ENCODE measurements at places on chromosomes 7 and 10. TPM values are rescaled to one million over a fixed set of nuclear protein-coding genes. Genes with fewer than 3 reads are reported as not detected.

CADPS2 gene
- total RNA-seq, result 6.3 TPM

BLOC1S2 gene
- 27.8 TPM for total RNA-seq

ALOX5 gene
- total RNA-seq, result 4.9 TPM

SMO gene
- 4.7 TPM for total RNA-seq

EBLN1 gene
- not detected for total RNA-seq

LZTS2 gene
- 47.2 TPM for total RNA-seq

ZNF786 gene
- total RNA-seq, result 3.0 TPM

PNLIPRP2 gene
- not detected for total RNA-seq

GRCh38 chr10:12902135-12902572 is 99.4 kb downstream of the CCDC3 start:
- DNase-seq, result no peak

DNA sequence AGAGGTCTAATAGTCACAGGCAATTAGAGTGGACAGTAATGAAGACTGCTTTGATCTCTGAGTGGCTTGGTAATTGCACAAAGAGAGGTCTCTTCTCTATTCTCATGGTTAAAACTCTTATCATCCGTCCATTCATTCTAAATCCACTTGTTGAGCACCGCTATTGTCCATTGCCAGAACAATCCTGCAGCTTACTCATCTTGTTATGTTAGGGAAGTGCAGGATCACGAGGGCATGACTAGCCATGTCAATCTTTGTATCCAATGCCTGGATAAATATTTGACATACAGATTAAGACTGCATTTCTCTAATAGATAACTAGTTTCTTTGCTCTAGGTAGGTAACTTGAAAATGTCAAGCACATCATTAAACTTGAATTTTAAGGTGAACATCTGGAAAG is 14.9 kb downstream of the SFTPD start:
- no peak for DNase-seq

DNA sequence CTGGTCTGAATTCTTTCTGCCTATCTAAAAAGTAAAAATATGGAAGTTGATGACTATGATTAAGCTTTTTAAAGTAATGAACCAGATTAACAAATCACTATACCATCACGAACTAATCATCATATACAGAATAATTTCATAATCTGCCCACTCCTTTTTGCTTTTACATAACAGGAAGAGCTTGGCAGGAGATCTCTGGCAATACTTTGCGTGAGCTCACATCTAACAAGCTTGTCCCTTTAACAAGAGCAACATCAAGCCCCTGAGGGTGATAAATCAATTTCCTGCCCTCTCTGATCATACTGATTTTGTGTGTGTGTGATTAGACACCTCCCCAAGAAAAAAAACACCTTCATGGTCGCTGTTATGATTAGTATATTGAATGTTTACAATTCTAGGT is 143.5 kb upstream of the ASAH2 start:
- no peak for DNase-seq

GRCh38 chr10:63522277-63522687 is 1.1 kb downstream of the REEP3 start:
- no peak for DNase-seq

DNA sequence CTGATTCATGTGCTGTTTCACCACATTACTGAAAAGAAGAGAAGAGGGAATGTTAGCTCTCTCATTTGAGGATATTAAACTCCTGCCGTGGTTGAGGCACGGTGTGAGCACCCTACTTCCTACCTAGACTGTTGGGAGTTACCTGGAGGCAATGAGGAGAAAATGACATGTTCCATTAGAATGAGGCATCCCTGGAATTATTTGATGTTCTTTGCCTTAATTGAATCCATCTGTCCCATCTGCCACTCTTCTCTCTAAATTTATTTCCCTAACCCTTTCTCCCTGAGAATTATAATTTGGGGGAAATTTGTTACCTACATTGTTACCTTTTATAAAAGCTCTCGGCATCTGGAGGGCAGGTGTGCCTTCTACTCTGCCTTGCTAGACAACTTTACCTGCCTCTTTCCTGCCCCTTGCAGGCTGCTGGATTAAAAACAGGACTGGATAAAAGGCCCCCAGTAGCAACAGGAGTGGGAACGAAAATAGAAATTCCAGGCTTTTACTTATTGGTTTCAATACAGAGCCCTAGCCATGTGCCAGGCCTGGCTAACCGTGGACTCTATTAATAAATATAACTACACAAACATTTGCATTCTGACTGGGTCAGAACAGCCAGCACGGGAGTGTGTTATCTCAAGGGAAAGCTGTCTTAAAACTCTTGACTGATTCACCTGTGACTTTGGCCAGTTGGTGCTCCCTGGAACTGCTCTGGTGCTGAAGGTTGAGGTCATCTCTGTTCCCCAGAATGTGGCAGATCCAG is 4.4 kb upstream of the ATXN7L1 start:
- no peak for DNase-seq

GRCh38 chr10:2214805-2215204 is 477.5 kb upstream of the ADARB2 start:
- no peak for DNase-seq

- no peak for DNase-seq
These were observed 19.7 kb downstream of the CALML5 start for GRCh38 chr10:5479481-5480161.

- DNase-seq, result peak; percentile 72
These were observed 302.2 kb downstream of the PTPRN2 start for GRCh38 chr7:158285383-158285770.

- DNase-seq, result no peak
These were observed 1066.0 kb upstream of the CELF2 start for GRCh38 chr10:9951481-9952257.

GRCh38 chr10:101367569-101368453 is 13.8 kb downstream of the BTRC start:
- DNase-seq, result no peak

DNA sequence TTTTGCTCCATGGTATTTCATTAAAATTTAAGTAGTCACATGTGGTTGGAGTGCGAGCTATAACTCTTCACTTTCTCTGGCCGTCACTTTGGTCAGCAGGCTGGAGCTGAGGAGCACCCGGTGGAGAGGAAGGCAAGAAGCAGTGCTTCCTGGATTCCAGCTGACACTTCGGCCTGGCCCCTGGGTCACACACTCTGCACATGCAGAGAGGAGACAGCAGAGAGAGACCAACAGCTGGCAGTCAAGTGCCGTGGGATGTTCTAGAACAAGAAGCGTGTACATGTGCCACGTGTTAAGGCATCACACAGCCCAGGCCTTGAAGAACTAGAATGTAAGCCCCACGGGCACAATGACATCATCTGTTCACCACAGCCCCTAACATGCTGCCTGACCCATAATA is 30.1 kb downstream of the PSAP start:
- DNase-seq, result no peak

GRCh38 chr7:139838876-139839275 is 9.8 kb downstream of the TBXAS1 start:
- no peak for DNase-seq

- DNase-seq, result no peak
These were observed 29.3 kb upstream of the CCL24 start for GRCh38 chr7:75842836-75843446.

DNA sequence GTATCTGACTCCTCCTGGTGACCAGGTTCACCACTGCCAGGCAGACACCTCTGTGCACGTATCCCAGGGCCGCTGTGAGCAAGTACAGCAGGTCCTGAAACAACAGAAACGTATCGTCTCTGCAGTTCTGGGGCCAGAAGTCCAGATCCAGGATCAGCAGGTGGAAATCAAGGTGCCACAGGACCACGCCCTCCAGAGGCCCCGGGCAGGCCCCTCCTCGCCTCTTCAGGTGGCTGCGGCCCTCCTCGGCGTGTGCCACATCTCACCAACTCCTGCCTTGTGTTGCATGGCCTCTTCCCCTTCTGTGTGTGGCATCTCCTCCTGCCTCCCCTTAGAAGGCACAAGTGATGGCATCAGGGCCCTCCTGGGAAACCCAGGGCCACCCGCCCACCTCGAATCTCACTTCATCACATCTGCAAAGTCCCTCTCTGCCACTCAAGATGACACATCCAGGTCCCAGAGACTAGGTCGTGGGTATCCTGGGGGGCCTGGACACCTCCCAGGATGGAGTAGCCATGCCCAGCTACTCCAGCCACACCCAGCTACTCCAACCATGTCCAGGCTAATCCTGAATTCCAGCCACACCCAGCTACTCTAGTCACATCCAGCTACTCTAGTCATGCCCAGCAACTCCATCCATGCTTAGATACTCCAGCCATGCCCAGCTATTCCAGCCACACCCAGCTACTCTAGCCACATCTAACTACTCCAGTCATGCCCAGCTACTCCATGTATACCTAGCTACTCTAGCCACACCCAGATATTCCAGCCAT is 52.6 kb upstream of the DNAAF5 start:
- no peak for DNase-seq

GRCh38 chr10:6918305-6918704 is 338.2 kb upstream of the PRKCQ start:
- DNase-seq, result no peak

- DNase-seq, result no peak
These were observed 115.4 kb upstream of the PRKCQ start for GRCh38 chr10:6695519-6695918.

Measured in cardiac septum (tissue), 1 donor.